ENCODE measurements at places on chromosomes 6 and 20. TPM values are rescaled to one million over a fixed set of nuclear protein-coding genes. Genes with fewer than 3 reads are reported as not detected.
A peak's percentile ranks its signal among the peaks of the same experiment; 100 is the strongest.

GRCh38 chr20:347640-348484, 951 bp downstream of the NRSN2 start:
- peak; percentile 96 for DNase-seq

- DNase-seq = no peak
These were observed 794.1 kb downstream of the EYS start for GRCh38 chr6:64912966-64913365.

DNA sequence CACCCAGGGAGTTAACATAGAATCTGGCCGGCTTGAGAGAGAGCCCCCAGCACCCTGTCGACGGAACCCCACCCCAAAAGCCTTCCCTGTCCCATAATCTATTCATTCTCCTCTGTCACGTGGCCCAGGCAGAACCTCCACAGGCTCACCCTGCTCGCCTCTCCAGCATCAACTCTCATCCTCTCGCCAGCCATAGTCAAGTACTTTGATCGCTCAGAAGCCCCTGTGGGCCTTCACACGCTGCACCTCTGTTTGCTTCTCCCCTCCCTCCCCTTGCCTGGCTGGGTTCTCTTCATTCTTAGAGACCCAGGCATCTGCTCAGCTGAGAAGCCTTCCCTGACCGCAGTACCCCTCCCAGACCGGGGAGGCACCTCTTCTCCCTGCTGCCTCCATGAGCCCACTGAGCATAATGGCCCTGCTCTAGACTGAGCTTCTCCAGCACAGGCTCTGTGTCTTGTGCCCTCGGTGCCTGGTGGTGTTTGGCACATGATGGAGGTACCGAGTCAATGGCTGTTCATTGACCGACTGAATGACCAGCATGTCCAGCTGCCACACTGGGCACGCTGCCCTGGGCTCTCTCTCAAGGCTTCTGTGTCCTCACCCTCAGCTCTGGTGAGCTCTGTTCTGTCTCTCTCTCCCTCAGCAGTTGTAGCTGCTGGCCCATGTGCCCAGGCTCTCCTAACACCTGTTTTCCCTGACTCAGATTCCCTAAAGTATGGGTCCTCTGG, 33.7 kb downstream of the PKIG start:
- no peak for DNase-seq

GRCh38 chr20:18543932-18544331, 23.3 kb upstream of the SMIM26 start:
- DNase-seq = no peak

Gene SLC22A2
- total RNA-seq = not detected
